ENCODE measurements at places on chromosomes 6 and 20.

DNA sequence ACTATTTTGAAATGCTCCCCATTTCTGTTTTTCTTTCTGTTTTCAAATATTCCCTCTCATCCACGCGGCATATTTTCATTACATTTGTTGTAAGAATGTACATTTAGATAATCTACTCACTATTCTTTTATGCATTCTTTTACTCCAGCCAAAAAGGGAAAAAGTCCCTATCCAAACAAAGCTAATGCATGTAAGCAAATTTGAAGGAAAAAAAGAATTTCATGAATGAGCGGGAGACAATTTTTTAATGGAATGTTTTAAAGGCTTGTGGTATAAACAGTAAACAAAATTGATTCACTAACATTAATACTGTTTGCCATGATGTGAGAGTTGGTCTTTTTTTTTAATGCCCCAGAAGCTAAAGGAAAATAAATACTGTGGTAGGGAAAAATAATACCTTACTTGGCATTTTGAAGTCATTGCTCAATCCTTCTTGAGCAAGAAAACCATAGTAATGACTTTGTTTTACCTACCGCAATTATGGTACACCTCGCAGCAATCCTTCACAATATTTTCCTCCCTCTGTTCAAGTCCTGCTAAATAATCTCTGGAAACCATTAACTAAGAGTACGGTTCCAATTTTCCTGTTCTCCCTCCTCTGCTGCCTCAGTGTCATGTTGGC, 79.0 kb downstream of the BACH2 start:
- no peak for DNase-seq

- no peak for DNase-seq
These were observed 459.8 kb upstream of the RUNX2 start for GRCh38 chr6:44868335-44868668.

GRCh38 chr6:7136859-7137334, 29.1 kb downstream of the RREB1 start:
- DNase-seq, result no peak

DNA sequence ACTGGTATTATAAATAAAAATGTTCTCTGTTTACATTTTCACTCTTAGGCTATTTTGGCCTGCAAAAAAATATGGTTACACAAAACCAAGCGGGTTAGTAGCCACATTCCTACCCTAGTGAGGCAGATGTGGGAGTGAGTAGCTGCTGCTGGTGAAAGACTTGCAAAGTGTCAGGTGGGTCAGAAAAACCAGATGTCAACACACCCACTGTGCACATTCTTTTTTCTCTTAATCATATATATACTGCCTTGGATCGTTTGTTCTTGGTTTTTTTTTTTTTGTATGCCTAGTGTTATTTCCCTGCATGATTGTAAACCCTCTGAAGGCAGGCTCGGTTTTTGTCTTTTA, 68.0 kb upstream of the TFB1M start:
- no peak for DNase-seq

Measured in stimulated activated CD8-positive, alpha-beta memory T cell treated with anti-CD3 and anti-CD28 coated beads, Interleukin-7, amount 100 ng/mL, for 1 hour (primary cell).